ENCODE measurements at places on chromosomes 1 and 21.
A peak's percentile ranks its signal among the peaks of the same experiment; 100 is the strongest.

DNA sequence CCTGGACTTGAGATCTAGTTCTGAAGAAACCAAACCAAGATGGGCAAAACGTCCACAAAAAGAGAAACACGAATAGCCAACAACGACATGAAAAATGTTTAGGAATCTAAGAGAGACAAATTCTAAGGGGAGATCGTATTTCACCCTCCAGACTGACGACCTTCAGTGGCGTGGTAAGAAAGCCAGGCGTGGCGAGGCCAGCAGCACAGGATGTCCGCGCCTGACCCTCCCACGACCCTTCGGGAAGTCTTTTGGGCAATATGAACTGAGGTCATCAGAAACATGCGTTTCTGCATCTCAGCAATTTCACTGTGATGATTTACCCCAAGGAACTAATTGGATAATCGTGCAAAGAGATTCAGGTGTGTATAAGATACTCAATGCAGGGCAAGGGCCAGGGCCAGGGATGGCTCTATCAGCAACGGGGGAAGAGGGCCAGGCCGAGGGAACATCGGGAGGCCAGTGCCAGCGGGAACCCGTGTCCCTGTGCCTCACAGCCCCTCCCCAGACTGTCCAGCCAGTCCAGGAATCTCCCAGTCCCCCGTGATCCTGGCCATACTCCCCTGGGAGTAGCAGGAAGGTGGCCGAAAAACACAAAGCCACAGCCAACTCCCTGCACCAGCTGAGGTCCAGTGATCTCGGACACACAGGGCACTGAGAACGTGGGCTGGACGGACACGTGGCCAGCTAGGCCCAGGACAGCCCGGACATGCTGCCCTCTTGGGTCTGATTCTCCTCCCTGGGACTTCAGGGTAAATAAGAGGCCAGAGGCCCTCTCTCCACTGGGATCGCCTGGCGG, 53.6 kb upstream of the ADARB1 start:
- DNase-seq: no peak

DNA sequence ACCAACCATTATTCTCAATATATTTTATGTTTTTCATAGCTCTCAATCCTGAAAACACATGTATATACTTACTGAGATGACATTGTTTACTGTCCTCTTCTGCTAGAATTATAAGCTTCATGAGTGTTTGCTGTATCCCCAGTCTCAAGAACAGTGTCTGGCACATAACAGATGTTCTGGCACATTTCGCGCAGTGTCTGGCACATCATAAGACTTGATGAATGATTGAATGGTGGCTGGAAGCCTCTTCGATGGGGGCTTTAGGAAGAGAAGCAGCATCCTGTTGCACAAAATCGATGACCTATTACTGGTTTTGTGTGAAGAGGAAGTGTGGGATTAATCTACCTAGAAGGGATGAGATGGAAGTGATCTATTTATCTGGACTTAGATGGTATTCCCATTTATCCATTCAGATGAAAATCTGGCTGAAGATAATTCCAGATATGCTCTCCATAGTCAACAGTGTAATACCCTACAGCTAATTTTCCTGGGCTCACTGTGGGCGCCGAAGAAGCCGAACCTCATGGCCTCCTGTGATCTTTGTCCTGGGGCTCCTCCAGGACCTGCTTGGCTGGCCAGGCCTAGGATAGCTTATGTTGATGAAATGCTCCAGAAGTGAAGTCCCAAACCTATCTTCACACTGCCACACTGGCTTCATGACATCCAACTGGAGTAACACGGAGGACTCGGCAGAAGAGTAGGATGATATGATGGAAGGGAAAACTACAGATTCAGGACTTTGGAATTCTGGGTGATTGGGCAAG, 26.5 kb downstream of the CD34 start:
- no peak for DNase-seq

DNA sequence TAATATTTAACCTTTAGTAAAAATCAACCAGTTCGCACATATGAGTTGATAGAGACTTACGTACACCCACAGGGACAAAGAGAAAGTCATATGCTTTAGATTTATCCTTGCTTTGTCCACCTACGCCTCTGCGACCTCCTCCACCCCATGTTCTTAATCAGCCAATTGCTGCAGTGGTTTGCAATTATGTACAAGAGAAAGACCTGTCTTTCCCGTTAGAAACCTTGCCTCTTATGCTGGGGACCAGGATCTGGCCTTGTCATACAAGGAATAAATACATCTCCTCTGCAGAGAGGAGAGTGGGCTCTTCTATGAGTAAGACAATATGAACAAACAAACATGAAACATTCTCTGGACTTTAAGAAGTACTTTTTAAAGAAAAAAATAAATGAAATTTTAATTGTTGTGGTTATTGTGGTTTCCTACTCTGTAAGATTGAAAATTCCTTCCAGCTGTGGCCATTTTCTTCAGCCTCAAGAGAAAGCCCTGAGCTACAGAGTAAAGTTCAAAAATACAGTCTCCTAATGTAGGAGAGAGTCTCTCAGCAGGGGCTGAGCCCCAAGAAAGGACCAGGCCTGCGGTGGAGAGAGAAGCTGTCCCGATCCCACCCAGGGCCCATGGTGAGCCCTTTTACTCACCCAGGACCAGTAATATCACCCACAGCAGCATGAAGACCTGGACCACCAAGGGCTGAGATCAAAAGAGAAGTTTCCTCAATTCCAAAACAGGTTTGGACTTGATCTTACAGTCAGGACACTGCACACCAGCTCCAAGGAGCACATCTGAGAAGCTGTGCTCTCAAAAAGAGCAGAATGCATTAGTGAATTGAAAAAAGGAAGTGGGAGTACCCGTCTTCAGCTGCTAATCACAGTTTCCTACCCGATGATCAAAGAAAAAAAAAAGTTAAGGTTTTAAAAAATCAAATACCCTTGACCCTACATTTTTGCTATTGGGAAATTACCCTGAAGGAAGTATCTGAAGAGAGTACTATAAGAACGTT, at the start of gene FCRL5:
FCRL5 (minus strand) TSS at position 822 of the 1,000 bp plus-strand sequence; CDS start at position 669, 153 bp downstream.
- DNase-seq: no peak

GRCh38 chr1:93963585-93963984, 54.4 kb upstream of the GCLM start:
- DNase-seq: no peak

- DNase-seq: no peak
These were observed 182.9 kb upstream of the FGGY start for GRCh38 chr1:59113876-59114457.

DNA sequence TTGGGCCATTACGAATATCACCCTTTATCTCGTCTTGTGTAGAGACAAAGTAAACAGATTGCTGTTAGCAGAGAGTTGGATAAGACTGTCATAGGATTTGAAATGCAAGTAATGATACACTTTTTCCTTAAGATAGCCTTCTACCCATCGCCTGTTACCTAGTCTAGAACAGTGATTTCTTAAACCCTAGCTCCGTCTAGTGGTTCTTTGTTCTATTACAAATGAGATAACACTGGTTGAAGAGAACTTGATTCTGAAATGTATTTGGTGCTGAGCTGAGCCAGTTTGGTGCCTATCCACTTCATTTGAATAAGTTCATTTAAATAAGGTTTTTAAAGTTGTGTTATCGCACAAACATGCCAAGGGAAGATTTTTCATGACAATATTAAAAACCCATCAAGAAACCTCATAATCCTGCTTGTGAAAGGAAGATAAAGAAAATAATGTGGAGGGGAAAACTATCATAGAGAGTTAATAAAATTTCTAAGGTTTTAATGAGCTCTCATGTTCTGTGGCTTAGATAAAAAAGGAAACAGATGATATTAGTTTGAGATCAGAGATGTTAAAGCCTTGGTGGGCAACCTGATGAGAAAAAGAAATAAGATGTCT, 1.5 kb upstream of the KCNH1 start:
- DNase-seq: peak; percentile 90

- DNase-seq: no peak
These were observed 588.3 kb downstream of the LMO4 start for GRCh38 chr1:87916965-87917364.

GRCh38 chr1:193549081-193549480, 362.7 kb upstream of the B3GALT2 start:
- no peak for DNase-seq

- no peak for DNase-seq
These were observed 74.9 kb upstream of the ADGRL2 start for GRCh38 chr1:81725823-81726222.

DNA sequence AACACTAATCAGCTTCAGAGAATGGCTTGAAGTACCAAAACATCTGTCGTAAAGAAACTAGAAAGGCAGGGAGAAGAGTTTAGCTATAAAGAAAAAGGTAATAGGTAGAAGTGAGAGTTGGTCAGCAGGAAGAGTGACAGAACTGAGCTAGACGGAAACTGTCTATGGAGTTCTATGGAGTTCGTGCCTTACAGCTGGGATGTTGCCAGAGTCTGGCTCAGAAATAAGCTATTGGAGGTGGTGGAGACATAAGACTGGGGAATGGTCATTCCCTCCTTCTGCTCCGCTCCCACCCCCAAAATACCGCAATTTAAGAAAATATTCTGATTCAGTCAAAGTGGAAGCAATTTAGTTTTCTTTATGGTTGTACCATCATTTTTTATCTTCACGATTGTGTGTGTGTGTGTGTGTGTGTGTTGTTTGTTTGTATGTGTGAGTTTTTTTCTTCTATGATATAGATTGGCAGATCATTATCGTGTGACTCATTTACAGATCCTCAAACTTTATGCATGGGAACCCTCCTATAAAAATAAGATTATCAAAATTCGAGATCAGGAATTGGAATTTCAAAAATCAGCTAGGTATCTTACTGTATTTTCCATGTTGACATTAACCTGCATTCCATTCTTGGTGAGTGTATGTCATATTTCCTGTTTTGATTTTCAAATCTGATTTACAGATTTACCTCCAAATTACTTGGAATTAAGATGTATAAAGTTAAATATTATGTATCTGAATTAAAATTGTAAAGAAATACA, 79.0 kb downstream of the HSPA13 start:
- no peak for DNase-seq

GRCh38 chr1:244662599-244662998, 9.7 kb downstream of the DESI2 start:
- no peak for DNase-seq

DNA sequence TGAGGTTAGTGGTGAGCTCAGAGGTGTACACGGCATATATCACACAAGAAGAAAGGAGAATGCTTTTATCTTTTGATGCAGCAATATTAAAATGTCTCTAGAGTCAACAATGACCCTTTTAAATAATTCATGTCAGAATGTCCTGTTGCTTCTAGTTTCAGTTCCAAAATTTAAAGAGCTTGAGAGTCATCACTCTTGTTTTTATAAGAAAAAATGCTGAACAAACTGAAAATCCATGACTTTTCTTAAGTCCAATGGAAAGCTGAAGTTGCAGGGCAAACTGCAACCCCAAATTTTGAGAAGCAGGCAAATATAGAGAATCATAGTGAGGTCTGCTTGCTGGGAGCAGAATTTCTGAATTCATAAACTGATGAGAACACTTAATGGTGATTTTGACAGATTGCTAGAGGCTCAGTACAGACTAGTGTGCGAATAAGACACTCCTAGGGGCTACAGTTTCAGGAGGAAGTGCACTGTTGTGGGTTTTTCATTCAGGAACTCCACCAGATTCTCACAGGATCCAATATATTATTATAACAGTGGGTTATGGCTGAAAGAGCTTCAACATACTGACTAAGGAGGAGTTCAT, 135.1 kb downstream of the CLIC6 start:
- no peak for DNase-seq

GRCh38 chr1:243917863-243918565, 68.0 kb upstream of the AKT3 start:
- peak; percentile 25 for DNase-seq

DNA sequence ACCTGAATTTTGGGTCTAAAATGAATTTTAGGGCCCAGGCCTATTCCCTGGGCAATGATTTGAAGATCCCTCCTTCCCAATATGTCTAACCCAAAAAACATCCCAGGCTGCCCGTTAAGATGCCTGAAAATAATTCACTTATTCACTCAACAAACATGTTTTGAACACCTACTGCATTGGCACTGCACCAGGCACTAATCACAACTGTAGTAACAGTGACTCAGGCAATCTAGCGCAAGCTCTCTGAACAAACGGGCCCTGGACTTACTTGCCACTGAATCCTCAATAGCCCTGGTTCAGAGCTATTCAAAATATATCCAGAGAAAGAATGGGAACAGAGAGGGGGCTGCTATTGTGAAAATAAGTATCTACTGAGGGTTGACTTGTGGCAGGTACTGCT, 4.2 kb downstream of the CD244 start:
- no peak for DNase-seq

DNA sequence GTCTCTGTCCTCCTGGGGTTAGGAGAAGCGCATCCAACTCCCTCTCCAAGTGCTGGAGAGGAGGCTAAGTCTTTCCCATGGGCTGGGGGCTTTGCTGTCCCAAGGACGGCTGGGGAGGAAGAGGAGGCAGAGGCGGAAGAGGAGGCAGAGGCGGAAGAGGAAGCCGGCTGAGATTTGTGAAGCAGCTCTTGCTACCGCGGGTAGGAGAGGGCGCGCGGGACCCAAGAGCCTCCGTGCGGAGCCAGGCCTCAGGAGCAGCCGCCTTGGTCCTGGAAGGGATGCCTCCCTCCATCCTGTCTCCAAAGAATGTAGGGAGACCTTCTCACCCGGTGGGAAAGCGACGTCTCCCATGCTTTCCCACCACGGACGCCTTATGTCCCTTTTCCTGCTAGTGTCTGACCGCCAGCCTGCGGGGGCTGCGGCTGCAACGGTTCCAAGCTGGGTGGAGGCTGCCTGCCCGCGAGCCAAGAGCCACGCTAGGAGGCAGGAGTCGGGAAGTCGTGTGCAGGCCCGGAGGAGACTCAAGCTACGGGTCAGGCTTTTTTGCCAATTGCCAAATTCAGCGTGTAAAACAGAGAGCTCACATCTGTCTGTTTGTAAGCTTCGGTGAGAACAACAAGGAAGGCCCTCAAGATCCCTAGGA, 320.3 kb downstream of the FAM72C start:
- DNase-seq: no peak

GRCh38 chr1:200366577-200367253, 43.1 kb downstream of the ZNF281 start:
- no peak for DNase-seq

DNA sequence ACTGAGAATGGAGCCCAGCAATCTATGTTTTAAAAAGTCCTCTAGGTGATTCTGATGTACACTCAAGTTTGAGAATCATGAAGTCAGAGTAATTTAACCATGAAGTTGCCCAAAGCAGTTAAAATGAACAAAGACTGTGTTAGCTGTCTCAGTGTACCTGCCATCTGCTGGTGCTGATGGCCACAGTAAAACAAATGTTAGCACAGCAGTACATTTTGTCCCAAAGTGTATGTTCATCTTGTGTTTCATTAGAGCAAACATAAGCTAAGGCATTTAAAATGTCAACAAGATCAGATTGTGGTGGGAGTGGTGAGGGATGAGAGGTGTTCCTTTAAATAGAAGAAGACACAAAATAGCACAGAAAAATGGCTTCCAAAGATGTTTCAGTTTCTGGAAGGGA, 31.1 kb downstream of the FYB2 start:
- DNase-seq: peak; percentile 15

All from cerebellar cortex (tissue), 1 donor.